ENCODE measurements at places on chromosomes 4 and X.

DNA sequence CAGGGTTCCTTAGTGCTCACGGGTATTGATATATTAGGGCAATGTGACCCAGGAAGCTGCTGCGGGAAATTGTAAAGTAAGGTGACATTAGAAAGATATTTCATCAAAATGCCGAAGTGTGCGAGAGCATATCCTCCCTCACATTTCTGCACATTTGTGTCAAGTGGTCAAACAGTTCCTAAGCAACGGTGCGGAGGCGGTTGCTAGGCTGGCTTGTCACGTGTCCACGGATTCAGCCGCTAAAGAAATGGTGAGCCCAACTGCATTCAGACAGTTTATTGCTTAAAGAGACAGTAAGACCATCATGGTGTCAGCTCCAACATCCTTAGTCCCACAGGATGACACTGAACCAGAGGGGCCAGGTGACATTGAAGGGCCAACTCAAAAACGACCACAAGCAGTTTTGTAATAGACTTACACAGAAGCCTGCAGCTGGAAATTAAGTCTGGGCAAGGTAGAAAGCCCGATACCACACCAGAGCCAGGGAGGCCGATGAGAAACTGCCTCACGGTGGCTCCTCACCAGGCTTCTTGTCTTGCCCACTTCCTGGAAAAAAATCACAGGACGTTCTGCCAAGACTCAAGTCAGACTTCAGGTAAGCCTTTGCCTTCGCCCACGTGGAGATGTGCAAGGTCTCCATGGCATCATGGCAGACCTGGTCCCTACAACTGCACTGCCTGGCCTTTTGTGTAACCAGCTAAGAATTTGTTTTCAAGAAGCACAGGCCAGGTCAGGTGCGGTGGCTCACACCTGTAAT, 50.4 kb downstream of the USP11 start:
- no peak for DNase-seq

DNA sequence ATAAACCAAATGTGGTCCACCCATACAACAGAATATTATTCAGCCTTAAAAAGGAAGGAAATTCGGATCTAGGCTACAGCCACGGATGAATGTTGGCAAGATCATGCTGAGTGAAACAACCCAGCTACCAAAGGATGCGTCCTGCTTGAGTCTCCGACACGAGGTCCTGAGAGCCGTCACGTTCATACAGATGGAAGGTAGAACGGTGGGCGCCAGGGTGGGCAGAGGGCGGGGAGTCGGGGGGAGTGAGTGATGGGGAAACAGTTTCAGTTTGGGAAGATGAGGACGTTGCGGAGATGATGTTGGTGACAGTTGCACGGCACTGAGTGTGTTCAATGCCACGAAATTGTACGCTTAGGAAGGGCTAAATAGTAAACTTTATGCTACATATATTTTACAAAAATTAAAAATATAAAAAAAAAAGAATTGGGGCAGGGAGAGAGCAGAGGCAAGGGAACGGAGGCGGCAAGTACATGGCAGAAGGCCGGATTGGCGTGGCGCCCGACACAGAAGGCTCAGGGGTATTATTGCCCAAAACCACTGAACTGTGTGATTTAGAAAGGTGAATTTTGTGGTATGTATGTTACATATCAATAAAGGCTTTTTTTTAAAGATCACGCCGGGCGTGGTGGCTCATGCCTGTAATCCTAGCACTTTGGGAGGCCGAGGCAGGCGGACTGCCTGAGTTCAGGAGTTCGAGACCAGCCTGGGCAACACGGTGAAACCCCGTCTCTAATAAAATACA, 14.8 kb upstream of the MXD4 start:
- no peak for DNase-seq

GRCh38 chrX:120304256-120304655, 7.0 kb downstream of the TMEM255A start:
- DNase-seq, result no peak

DNA sequence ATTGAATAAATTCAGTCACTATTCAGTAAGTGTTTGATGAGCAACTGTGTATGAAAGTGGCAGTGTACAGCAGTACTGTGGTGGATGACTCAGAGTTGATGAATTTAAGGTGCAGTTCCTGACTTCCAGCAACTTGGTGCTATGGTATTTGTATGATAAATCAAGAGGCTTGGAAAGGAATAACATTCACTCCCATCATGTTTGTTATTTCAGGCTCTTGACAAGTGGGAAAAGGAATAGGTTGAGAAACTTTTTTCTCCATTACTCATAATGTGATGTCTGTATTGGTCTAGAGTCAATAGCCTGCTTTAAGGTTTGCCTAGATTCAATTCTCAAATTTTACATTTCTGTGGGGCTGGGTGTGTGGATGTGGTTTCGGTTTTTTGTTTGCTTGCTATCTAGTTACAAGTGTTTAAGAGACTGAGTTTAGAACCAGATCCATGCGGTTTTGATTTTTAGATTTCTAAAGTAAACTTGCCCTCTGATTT, 35.1 kb upstream of the CYP2U1 start:
- DNase-seq, result no peak

GRCh38 chr4:108547682-108548081, 72.7 kb upstream of the RPL34 start:
- DNase-seq, result no peak

GRCh38 chr4:96519291-96519690, 679.4 kb downstream of the PDHA2 start:
- no peak for DNase-seq

DNA sequence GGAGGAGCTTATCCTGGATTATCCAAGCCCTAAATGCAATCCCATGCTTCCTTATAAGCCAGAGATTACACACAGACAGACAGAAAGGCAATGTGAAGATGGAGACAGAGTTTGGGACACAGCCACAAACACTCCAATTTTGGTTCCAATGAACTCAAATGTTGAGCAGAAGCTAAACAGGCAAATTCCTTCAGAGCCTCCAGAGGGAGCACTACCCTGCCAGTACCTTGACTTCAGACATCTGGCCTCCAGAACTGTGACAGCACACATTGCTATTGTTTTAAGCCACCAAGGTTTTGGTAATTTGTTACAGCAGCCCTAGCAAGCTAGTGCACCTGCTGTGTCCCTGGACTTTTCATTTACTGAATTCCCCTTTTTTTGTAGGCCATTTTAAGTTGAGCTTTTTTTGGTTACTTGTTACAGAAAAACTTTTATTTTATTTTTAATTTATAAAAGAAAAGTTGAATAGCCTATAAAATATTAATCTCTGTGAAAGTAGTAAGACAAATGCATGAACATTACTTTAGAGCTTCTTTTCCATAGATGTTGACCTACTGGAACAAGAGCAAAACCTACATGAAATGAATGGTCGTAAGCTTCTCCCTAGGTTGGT, 33.4 kb upstream of the SRD5A3 start:
- DNase-seq, result peak; percentile 26

- DNase-seq, result no peak
Observed at GRCh38 chr4:161280929-161281328, 882.9 kb downstream of the FSTL5 start.

DNA sequence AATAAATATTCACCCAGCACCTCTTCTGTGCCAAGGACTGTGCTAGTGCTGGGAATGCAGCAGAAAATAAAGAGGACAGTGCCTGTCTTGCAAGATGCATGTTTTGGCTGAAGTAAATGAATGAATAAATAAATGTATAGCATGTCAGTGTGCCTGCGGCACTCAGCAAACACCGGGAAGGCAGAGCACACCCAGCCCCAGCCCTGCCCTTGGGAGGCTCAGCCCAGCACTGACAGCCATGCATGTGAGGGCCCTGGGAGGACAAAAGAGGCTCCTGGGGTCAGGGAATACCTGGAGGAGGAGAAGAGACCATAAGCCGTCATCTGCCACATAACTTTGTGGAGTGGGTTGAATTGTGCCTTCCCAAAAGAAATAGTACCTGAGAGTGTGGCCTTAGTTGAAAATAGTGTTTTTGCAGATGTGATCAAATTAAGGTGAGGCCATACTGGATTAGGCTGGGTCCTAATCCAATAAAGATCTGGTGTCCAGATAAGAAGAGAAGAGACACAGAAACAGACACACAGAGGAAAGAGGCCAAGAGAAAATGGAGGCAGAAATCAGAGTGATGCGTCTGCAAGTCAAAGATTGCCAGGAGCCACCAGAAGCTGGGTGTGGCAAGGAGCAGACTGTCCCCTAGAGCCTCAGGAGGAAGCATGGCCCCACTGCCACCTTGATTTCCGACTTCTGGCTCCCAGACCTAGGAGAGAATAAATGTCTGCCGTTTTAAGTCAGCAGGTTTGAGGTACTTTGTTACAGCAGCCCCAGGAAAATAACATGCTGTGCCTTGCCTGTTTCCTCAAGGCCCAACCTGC, 16.3 kb downstream of the C4orf50 start:
- DNase-seq, result no peak

GRCh38 chrX:105375816-105376215, 155.3 kb upstream of the TEX13A start:
- no peak for DNase-seq

GRCh38 chr4:37653601-37654000, 32.6 kb downstream of the RELL1 start:
- DNase-seq, result no peak

- DNase-seq, result no peak
Observed at GRCh38 chr4:74969507-74970474, 36.9 kb downstream of the PARM1 start.

DNA sequence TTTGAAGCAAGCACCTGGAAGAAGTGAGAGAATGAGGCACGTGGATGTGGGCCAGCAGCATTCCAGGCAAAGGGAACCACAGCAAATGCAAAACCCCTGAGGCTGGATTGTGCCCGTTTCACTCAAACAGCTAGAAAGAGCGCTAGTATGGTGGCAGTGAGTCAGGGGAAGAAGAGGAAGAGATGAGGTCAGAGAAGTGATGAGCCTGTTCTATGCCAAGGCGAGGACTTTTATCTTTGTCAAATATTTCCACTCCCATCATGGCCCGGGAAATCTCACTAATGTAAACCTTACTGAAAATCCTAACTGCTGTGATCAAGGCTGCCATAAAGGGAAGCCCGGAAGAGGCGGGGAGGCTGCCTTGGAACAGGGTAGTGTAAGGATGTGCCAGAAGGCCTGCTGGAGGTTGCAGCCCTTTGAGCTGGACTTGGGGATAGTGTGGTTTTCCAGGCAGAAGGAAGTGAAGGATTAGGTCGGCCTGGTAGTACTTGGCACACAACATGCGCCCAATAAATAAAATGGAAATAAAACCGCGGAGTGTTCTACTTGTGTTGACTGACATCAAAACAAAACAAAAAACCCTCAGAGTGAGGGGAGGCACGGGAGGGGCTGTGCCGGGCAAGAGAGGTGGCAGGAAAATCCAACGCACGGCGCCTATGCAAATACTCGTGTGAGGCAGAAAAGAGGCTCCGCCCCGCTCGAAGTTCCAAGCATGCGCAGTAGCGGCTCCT, 1.2 kb upstream of the CDK16 start:
- DNase-seq, result peak; percentile 29

DNA sequence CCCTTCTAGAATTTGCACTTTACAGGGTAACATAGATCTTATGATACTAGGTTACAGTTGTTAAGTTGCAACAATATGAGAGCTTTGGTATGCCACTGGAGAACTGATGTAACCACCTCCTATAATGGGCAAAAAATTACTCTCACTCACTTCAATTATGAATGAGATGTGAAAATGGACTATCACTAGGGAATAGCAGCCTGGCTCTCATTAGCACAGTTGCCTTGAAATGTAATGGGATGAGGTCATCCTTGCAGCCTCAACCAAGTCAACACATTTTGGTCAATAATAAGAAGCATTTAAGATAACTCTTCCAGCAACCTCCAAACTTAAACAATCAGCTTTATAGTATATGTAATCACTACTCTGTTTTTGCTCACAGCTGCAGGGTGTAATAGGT, 69.4 kb downstream of the TBC1D9 start:
- no peak for DNase-seq

GRCh38 chr4:88820698-88821415, 123.2 kb upstream of the NAP1L5 start:
- no peak for DNase-seq

DNA sequence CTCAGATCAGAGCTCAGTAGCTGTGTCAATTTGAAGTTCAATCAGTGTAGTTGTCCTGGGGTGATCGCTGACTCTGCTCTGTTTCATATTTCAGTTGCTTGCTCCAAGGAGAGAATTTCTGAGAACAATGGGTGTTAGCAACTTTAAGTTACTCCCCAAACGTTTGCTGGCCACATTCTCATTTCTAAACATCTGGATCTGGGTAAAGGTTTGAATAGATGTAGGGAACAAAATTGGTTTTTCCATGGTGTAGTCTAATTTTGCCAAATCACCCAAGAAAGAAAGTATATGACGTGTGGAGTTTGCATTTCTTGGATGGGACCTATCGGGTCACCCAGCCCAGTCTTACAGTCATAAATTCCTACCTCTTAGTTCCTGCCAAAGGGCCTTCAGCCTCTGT, 103.7 kb downstream of the AKAP4 start:
- no peak for DNase-seq

DNA sequence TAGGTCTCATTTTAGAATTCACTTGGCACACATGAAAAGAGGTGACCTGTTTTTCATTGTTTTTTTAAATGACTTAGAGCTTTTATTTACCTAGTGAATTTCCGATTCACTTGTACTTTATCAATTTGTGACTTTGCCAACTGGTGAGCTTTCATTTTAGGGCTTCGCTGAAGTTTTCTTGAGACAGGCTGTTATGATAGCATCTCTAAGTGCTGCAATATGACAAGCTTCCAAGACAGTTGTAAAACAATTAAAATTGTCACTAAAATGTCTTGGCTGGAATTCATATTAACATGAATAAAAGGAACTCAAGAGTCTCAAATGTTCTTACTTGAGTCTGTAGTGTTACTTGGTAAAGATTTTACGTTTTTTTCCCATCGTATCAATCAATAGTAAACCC, 831.7 kb upstream of the GRID2 start:
- DNase-seq, result no peak

DNA sequence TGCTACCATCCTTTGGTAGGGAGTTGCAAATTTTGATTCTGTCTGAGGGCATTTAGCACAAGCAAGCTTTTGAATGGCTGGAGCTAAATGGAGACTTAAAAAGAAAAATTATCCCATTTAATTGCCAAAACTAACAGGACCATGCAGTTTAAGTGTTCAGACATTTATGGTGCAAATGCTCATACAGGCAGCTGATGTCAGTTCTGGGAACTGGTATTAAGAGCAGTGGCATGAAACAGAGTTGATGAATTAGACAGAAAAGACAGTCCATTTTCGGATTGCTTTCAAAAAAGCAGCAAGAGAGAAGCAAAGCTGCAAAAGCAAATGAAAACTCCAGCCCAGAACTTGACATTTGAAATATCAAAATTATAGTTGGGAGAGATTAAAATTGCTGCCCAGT, 1.3 kb downstream of the SCRG1 start:
- DNase-seq, result no peak

GRCh38 chr4:24551492-24552289, 32.7 kb downstream of the DHX15 start:
- no peak for DNase-seq

All from CD4-positive, alpha-beta T cell treated with Interleukin-2 at 100 ng/mL for 4 hours (primary cell).